ENCODE measurements at places on chromosomes 6 and 20.

DNA sequence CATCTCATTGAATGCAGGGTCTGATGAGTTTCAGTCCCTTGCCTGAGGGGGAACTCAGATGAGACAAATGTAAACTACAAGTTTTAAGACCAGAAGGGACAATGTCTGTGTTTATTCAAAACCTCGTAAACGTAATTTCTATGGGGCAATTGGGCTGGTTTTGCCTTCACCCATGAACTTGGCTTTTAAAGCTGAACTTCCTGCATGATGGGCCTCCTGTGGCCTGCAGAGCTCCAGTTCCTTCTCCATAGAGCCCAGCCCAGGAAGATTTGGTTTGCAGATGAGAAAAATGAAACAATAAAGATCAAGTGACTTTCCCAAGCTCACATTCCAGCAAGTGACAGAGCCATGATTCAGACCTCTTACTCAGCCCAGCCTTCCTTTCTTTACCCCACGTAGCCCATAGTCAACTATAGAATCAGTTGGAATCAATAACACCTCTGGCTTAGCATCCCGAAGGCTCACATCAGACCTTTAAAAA, 612.3 kb downstream of the UTRN start:
- DNase-seq: no peak

DNA sequence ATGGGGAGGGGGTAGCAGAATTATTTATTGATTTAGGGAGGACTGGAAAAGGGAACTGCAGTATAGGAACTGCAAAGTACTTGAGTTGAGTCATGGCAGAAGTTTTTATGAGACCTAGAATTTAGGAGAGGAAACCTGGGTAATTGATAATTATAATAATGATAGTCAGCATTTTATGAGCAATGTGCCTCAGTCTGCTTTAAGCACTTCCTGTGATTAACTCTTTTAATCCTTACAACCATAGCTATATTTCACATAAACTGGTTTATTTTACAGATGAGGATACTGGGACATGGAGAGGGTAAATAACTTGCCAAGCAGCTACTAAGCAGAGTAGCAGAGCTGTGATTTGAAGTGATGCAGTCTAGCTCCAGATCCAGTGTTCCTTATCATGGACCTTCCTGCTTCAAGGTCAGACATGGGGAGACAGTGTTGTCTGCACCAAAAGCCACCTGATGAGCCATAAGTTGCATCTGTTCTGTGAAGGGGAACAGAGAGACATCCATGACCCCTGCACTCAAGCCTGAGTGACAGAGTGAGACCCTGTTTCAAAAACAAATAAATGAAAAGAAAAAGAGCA, 13.6 kb downstream of the LRRC1 start:
- DNase-seq: no peak

- no peak for DNase-seq
These were observed 109.1 kb downstream of the LY86 start for GRCh38 chr6:6697620-6698019.

DNA sequence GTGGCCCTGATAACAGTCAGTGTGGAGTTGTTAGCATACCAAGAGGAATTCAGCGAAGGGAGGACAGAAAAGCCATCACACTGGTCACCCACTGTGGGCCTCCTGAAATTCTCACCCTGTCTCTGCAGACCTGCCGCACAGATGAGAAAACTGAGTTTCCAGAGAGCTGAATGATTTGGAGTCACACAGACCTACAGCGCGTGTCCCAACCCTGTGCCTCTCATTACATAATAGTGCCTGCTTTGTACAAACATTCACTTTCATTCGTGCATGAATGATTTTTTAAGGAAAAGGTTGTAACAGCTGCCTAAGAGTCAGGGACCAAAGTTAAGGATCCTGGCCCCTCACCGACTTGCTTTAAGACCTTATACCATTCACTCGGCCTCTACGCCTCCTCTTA, 62.7 kb downstream of the THBS2 start:
- DNase-seq: no peak

DNA sequence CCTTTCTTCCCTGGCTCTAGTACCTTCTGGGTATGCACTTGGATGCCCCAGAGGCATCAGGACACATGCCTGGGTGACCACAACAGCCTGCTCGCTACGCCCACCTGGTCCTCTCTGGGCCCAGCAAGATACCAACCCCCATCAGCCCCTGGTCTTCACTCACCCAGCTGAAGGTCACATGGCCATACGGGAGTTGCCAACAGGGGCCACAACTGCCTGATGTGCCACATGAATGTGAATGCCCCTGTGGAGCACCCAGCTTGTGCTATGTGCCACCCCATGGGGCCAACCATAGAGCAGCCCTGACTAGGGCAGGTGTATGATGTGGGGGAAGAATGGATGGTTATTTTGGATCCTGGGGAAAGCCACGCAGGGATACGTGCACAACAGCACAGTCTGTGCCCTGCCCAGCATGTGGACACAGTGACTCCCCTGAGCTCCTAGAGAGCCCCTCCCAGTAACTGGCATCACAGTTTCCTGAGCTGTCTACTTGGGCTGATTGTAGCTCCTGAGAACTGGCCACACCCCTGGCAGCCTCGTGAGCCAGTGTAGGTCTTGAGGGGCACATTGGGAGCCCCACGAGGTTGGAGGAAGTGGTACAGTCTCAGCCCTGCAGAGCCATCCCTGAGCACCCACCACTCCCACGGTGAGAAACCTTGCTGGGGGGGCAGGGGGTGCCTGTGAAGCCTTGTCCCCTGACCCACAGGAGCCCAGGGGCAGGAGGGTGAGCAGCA, 10.5 kb upstream of the PCMTD2 start:
- no peak for DNase-seq

- DNase-seq: no peak
These were observed 119.9 kb upstream of the CST7 start for GRCh38 chr20:24828992-24829648.

- DNase-seq: no peak
These were observed 209.6 kb upstream of the DTNBP1 start for GRCh38 chr6:15872241-15873103.

DNA sequence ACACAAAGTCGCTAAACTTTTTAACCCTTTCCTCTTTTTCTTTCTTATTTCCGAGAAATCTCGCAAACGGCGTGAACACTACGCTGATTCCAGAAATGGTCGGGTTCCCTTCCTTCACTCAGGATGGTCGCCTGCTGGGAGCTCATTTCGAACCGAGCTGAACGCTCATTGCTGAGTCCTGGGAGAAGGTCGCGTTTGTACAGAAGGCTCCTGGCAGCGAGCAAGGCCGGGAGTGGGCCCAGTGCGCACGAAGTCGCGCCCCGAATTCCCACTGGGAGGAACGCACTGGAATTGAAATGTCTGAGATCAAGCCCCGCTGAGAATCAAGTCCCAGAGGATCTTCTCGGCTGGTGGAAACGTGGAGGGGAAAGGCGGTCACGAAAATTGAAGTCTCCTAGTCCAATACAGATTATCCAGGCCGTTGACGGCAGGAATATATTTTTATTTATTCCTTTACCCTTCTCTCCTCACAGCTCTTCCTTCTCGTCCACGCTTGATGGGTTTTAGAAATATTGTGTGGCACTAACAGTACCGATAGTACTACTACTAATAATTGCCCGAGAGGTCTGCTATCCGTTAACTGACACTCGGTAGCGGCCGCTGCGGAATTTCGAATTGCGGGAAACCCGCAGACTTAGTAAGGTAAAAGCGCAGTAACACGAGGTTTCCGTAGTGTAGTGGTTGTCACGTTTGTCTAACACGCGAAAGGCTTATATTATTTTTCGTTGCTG, 207.2 kb upstream of the ZNF184 start:
- DNase-seq: no peak

DNA sequence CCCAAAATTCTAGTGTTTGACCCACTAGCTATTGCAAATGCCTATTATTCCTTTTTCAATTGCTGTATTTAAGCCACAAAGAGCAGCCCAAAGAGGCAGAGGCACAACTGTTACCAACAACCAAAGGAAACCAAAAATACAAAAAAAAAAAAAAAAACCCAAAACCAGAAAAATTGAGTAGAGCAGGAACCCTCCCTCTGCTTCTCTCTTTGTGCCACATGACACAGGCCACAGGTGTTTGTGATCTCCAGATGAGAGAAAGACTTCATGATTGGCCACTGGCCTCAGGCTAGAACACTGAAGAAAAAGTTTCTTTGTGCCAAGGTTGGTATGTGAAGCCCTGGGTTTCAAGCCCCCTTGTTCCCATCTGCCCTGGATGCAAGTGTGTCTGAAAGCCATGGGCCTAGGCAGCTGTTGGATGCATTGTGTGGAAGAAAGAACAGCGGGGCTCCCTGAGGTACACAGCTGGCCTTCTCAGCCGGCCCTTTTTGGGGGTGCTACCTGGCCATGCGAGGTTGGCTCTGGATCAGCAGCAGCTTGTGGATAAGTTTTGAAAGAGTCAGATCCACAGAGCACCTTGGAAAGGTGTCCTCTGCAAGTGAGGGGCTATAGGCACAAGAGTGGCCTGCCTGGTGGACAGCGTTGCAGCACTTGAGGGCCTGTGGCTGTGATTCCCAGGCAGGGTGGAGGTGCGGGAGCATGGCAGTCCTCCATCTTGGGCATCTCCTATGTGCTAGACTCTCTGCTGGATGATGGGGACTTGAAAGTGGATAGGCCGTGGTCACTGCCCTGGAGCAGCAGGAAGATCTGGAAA, 204.5 kb downstream of the ZDHHC14 start:
- peak; percentile 4 for DNase-seq

DNA sequence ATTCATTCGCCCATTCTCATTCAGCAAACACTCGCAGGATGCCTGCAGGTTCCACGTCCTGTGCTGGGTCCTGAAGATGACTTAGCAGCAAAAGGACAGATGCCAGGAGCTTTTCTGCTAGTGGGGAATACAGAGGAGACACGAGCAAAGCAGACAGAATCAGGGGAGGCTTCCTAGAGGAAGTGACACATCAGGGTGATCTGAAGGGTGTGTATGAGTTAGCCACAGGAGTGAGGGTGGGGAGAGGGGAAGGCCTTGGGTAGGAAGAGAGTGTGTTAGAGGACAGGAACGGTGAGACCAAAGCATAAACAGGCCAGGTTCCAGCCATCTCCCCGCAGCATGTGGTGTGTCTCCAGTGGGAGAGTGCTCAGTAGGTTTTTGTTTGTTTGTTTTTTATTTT, 73.4 kb upstream of the GTSF1L start:
- no peak for DNase-seq

DNA sequence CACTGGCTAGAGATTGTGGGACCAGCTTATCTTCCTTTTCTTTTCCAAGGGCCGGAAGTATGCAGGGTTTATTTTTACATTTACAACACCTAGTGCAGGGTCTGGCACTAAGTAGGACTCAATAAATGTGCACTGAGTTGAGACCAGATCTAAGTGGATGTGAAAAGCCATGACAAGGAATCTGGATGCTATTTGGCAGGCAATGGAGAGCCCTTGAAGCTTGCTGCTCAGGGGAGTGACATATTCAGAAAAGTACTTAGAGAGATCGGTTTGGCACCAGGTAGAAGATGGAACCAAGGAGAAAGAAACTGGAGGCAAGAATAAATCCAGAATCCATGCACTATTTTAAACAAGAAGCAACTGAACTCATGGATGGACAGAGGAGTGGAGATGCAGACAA, 815.8 kb downstream of the MAFB start:
- DNase-seq: no peak

GRCh38 chr6:27889275-27889627, 22.9 kb downstream of the OR2B2 start:
- no peak for DNase-seq

DNA sequence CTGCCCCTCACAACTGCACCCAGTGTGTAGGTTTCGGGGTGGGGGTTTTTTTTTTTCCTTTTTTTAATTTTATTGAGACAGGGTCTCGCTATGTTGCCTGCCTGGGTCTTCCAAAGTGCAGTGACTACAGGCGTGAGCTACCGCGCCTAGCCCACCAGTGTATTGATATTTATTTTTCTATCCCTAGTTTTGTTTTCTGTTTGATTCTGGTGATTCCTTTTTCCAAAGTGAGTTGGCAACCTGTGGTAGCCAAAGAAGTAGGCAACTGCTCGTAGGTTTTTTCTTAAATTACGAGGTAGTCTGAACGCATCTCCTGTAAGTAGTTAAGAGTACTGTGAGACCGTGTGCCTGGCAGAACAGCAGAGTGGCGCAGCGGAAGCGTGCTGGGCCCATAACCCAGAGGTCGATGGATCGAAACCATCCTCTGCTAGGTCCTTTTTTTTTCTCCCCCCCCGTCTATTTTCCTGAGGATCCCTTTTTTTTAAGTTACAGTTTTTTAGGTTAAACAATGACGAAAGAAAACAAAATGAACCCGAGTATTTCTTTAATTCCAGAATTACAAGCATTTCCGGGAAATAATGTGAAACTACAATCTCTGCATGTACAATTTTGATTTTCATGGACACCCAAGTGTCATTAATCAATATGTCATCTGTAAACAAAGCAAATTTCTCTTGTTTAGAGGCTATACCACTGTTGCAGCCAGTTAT, 78.7 kb upstream of the BTN3A2 start:
- peak; percentile 64 for DNase-seq

GRCh38 chr6:170473301-170473717, 79.8 kb downstream of the PSMB1 start:
- no peak for DNase-seq

DNA sequence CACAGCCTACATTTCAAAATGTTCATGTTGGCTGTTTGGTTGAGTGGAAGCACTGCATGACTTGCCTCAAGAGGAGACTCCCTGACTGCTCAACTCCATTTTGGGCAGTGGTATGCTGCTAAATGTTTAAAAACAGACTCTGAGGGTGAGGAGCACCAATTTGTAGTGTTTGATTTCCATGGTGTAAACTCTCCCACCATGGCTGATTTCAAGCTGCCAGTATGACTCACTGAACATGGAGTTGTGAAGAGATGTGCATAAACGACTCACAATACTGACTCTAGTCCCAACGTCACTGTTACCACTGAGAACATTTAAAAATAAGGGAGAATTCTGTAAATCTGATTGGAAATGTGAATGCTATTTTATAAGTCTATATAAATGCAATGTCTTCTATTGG, 70.4 kb downstream of the BACH2 start:
- no peak for DNase-seq

DNA sequence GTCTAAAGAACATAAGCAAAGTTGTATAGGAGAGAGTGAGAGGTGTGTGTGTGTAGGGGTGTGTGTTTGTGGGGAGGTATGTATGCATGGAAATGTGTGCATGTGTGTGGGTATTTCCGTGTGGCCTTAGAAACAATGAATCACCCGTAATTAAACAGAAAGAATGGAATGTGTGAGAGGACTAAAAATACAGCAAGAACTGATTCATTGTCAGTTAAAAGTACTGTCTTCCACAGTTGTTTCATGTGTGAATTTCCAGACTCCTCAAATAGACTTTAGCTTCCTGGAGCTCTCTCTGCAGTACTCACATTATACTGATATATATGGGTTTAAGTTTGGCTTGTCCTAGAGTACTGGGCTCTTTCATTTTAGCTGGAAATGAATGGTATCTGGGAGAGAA, 145.7 kb downstream of the RIMS1 start:
- DNase-seq: no peak

GRCh38 chr6:99879431-99879830, 114.6 kb downstream of the MCHR2 start:
- no peak for DNase-seq

All from stimulated activated CD4-positive, alpha-beta T cell treated with anti-CD3 and anti-CD28 coated beads, Interleukin-2, amount 100 ng/mL, for 24 hours (primary cell).